Muscle of leg (tissue), 16 donors: ENCODE measurements at places on chromosomes 11 and 22. TPM values are rescaled to one million over a fixed set of nuclear protein-coding genes. Genes with fewer than 3 reads are reported as not detected.

DNA sequence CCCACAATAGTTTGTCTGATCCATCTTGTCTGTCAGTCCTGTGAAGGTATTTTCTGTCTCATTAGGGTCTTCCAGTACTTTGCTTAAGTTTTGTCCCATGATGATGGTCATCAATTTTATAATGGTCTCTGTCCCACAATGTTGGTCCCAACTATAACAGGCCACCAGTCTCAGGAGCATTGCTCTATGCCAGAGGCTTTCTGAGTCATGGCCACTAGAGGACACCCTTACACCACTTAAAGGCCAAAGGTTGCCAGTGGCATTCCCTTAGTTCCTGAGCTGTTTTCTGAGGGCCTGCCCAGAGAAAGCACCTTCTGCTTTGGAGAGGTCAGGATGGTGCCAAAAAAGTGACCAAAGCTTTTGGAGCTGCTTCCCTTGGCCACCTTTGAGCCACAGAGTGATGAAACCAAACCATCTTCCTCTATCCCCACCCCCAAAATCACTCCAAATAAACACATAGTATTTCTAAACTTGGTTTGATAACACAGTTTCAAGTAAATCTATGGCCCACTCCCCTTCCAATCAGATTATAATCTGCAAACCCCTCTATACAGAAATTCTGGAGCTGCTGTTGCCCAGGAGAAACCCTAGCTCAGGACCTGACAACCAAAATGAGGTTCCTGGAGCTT, 19.3 kb downstream of the EIF3F start:
- peak; percentile 73 for DNase-seq
- no peaks in the 10 kb centered on the region for H3K4me1 ChIP-seq
- H3K4me3 ChIP-seq: no peak overlapping the region
- peaks cover 3% of the 10 kb centered on the region for H3K27me3 ChIP-seq
- H3K27ac ChIP-seq: no peak overlapping the region

- H3K4me3 ChIP-seq: no peak overlapping the region
- DNase-seq: no peak
- no peaks in the 10 kb centered on the region for H3K4me1 ChIP-seq
- H3K27me3 ChIP-seq: peaks cover 2% of the 10 kb centered on the region
Measured at GRCh38 chr11:133443206-133443747, 89.0 kb downstream of the OPCML start.

Gene SNX32
- total RNA-seq: 0.98 TPM

- peak; percentile 7 for DNase-seq
- no peak overlapping the region for H3K4me3 ChIP-seq
- H3K4me1 ChIP-seq: no peaks in the 10 kb centered on the region
- no peaks in the 10 kb centered on the region for H3K36me3 ChIP-seq
- no peak overlapping the region for H3K27ac ChIP-seq
Measured at GRCh38 chr11:71379701-71380100, 68.5 kb downstream of the DHCR7 start.

Gene ZBTB16
- 10.0 TPM for total RNA-seq

Gene USP35
- total RNA-seq: 2.6 TPM

Gene UPK3A
- not detected for total RNA-seq

Gene C11orf91
- not detected for total RNA-seq

Gene TMEM86A
- 2.6 TPM for total RNA-seq

- H3K4me3 ChIP-seq: no peak overlapping the region
- H3K36me3 ChIP-seq: no peaks in the 10 kb centered on the region
- peaks cover 24% of the 10 kb centered on the region for H3K4me1 ChIP-seq
- no peaks in the 10 kb centered on the region for H3K27me3 ChIP-seq
- peak overlapping the region; percentile 94 for H3K27ac ChIP-seq
- no peak for DNase-seq
Measured at GRCh38 chr11:35116245-35116644, 22.7 kb upstream of the CD44 start.

Gene ARHGAP8
- 1.1 TPM for total RNA-seq

GRCh38 chr11:6671991-6672390, 11.1 kb downstream of the MRPL17 start:
- no peak for DNase-seq
- H3K4me3 ChIP-seq: no peak overlapping the region
- no peak overlapping the region for H3K27ac ChIP-seq
- no peaks in the 10 kb centered on the region for H3K4me1 ChIP-seq
- no peaks in the 10 kb centered on the region for H3K27me3 ChIP-seq

Gene CTSW
- total RNA-seq: 0.75 TPM

- H3K27me3 ChIP-seq: no peaks in the 10 kb centered on the region
- peak; percentile 27 for DNase-seq
- no peaks in the 10 kb centered on the region for H3K36me3 ChIP-seq
- no peak overlapping the region for H3K27ac ChIP-seq
- no peaks in the 10 kb centered on the region for H3K4me1 ChIP-seq
- no peak overlapping the region for H3K4me3 ChIP-seq
Measured at GRCh38 chr11:41201156-41201555, 258.3 kb downstream of the LRRC4C start.

Gene WNT7B
- 0.04 TPM for total RNA-seq

Gene UBTFL1
- not detected for total RNA-seq

Gene WT1
- total RNA-seq: not detected

GRCh38 chr22:17057959-17058814, 26.6 kb upstream of the IL17RA start:
- peak; percentile 87 for DNase-seq
- no peaks in the 10 kb centered on the region for H3K36me3 ChIP-seq
- no peak overlapping the region for H3K4me3 ChIP-seq
- no peaks in the 10 kb centered on the region for H3K4me1 ChIP-seq

DNA sequence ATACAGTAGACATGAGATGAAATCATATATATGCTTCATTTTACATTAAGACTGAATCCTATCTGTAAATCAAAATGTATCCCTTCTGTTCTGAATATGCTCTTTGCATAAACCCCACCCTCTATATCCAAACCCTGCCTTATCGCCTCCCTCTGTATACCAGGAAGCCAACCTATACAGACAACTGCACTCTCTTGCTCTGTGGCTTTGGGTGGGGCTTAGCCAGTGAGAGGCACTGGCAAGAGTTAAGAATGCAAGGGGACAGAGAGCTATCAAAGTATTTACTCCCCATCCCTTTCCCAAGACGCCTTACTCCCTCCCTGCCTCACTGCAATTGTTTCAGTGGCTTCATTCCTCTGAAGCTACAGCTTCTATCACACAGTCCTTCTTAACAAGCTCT, 309.8 kb downstream of the TTC28 start:
- no peaks in the 10 kb centered on the region for H3K27me3 ChIP-seq
- no peak overlapping the region for H3K4me3 ChIP-seq
- H3K4me1 ChIP-seq: no peaks in the 10 kb centered on the region
- DNase-seq: no peak
- no peaks in the 10 kb centered on the region for H3K36me3 ChIP-seq

- no peak for DNase-seq
- no peak overlapping the region for H3K27ac ChIP-seq
- peaks cover 6% of the 10 kb centered on the region for H3K27me3 ChIP-seq
Measured at GRCh38 chr11:76226626-76227025, 20.3 kb upstream of the WNT11 start.

Gene STK33
- 3.8 TPM for total RNA-seq

Gene LDHA
- total RNA-seq: 395 TPM

Gene MUC5AC
- total RNA-seq: not detected

- no peak overlapping the region for H3K27ac ChIP-seq
- DNase-seq: peak; percentile 60
- H3K27me3 ChIP-seq: no peaks in the 10 kb centered on the region
- peaks cover 17% of the 10 kb centered on the region for H3K36me3 ChIP-seq
- peaks cover 8% of the 10 kb centered on the region for H3K4me1 ChIP-seq
Measured at GRCh38 chr22:36277482-36278291, 24.8 kb downstream of the APOL1 start.

DNA sequence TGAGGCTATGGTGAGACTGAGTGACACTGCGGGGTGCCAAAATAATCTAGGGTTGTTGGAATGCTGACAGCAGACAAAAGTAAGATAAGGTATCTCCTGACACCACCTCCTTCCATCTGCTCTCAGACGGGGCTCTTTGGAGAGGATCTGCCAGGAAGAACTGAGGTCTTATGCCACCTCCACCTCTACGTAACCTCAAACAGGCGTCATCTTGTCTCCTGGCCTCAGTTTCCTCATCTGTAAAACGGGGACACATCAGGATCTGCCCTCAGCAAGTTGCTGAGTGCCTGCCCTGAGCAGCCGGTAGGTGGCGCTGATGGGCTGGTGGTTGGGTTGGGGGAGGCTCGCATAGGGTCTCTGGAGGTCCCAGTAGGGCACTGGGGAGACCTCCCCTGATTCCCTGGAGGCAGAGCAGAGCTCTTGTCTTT, 1.7 kb upstream of the MYEOV start:
- peaks cover 32% of the 10 kb centered on the region for H3K4me1 ChIP-seq
- no peak overlapping the region for H3K4me3 ChIP-seq
- H3K27me3 ChIP-seq: peaks cover 8% of the 10 kb centered on the region
- DNase-seq: no peak
- no peaks in the 10 kb centered on the region for H3K36me3 ChIP-seq

Gene KRTAP5-8
- total RNA-seq: not detected

- peak overlapping the region; percentile 65 for H3K27ac ChIP-seq
- H3K27me3 ChIP-seq: no peaks in the 10 kb centered on the region
- H3K36me3 ChIP-seq: no peaks in the 10 kb centered on the region
- H3K4me3 ChIP-seq: no peak overlapping the region
- H3K4me1 ChIP-seq: peaks cover 22% of the 10 kb centered on the region
Measured at GRCh38 chr11:34267417-34267816, 90.4 kb downstream of the ABTB2 start.

Gene PKNOX2
- total RNA-seq: 11.5 TPM

Gene OR51I1
- total RNA-seq: not detected

- no peak overlapping the region for H3K4me3 ChIP-seq
- H3K27ac ChIP-seq: no peak overlapping the region
- peaks cover 2% of the 10 kb centered on the region for H3K27me3 ChIP-seq
- H3K36me3 ChIP-seq: no peaks in the 10 kb centered on the region
- no peak for DNase-seq
Measured at GRCh38 chr22:22576989-22577427, 17.9 kb upstream of the PRAME start.

GRCh38 chr11:116563028-116563711, 209.6 kb downstream of the BUD13 start:
- H3K36me3 ChIP-seq: no peaks in the 10 kb centered on the region
- peaks cover 2% of the 10 kb centered on the region for H3K27me3 ChIP-seq
- H3K4me3 ChIP-seq: no peak overlapping the region
- peak; percentile 27 for DNase-seq

Gene FAM111B
- total RNA-seq: 8.6 TPM

- no peaks in the 10 kb centered on the region for H3K27me3 ChIP-seq
- no peak overlapping the region for H3K27ac ChIP-seq
- H3K36me3 ChIP-seq: no peaks in the 10 kb centered on the region
- H3K4me1 ChIP-seq: peaks cover 5% of the 10 kb centered on the region
- H3K4me3 ChIP-seq: no peak overlapping the region
- no peak for DNase-seq
Measured at GRCh38 chr11:87368858-87369480, 331.2 kb downstream of the TMEM135 start.

GRCh38 chr11:12599408-12600143, 74.6 kb upstream of the TEAD1 start:
- no peak overlapping the region for H3K4me3 ChIP-seq
- H3K27me3 ChIP-seq: no peaks in the 10 kb centered on the region
- no peak overlapping the region for H3K27ac ChIP-seq
- peaks cover 4% of the 10 kb centered on the region for H3K4me1 ChIP-seq

GRCh38 chr11:117172724-117173421, 5.7 kb upstream of the SIDT2 start:
- H3K4me1 ChIP-seq: peaks cover 5% of the 10 kb centered on the region
- no peaks in the 10 kb centered on the region for H3K27me3 ChIP-seq
- no peak overlapping the region for H3K4me3 ChIP-seq
- peak; percentile 29 for DNase-seq

Gene ROBO4
- total RNA-seq: 17.8 TPM

Gene LDHAL6A
- not detected for total RNA-seq

GRCh38 chr11:2673871-2674471, 25.8 kb downstream of the KCNQ1OT1 start:
- peaks cover 26% of the 10 kb centered on the region for H3K4me1 ChIP-seq
- H3K27me3 ChIP-seq: no peaks in the 10 kb centered on the region
- peak overlapping the region; percentile 69 for H3K27ac ChIP-seq

Gene GAL3ST3
- total RNA-seq: 0.80 TPM

GRCh38 chr11:112289588-112290492, 29.2 kb upstream of the PLET1 start:
- no peak overlapping the region for H3K27ac ChIP-seq
- DNase-seq: peak; percentile 74
- H3K27me3 ChIP-seq: no peaks in the 10 kb centered on the region
- H3K36me3 ChIP-seq: no peaks in the 10 kb centered on the region

Gene KCNK4
- 0.13 TPM for total RNA-seq

- no peak overlapping the region for H3K4me3 ChIP-seq
- no peaks in the 10 kb centered on the region for H3K36me3 ChIP-seq
- H3K27me3 ChIP-seq: peaks cover 7% of the 10 kb centered on the region
- peaks cover 50% of the 10 kb centered on the region for H3K4me1 ChIP-seq
- no peak for DNase-seq
Measured at GRCh38 chr11:61682906-61683675, 2.9 kb downstream of the DAGLA start.

- peaks cover 4% of the 10 kb centered on the region for H3K4me1 ChIP-seq
- no peak for DNase-seq
- H3K4me3 ChIP-seq: no peak overlapping the region
- H3K36me3 ChIP-seq: no peaks in the 10 kb centered on the region
Measured at GRCh38 chr11:134719397-134719796, 307.4 kb upstream of the B3GAT1 start.

DNA sequence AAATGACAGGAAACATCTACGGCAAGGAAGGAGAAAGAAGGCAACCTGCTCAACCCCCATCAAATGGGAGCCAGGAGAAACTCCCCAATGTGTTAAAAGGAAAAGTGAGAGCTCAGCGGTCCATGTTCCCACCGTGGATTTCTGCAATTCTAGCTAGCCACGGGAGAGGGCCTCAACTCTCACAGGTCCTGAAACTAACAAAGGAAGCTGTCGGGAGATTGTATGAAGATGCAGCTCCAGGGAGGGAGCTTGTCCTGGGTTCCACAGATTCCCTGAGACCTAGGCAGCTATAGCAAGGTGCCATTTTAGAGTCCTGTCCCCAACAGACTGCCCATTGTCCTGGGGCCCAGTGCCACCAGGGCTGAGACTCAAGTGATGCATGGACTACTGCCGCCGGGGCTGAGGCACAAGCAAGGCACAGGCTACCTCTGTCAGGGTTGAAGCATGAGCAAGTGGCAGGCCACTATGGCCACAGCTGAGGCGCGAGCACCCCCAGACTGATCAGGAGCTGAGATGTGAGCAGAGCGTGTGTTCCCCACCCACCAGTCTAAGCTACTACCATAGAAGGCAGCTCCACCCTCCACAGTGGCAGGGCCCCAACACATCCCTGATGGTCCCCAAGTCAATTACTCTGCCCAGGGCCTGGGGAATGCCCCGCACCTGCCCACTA, 31.3 kb downstream of the RSF1 start:
- H3K27me3 ChIP-seq: no peaks in the 10 kb centered on the region
- no peak for DNase-seq
- H3K36me3 ChIP-seq: no peaks in the 10 kb centered on the region
- no peak overlapping the region for H3K27ac ChIP-seq

Gene LINC01488
- total RNA-seq: 0.04 TPM

Gene MPPED1
- total RNA-seq: 0.89 TPM

Gene PRAME
- total RNA-seq: not detected

GRCh38 chr11:29282088-29282487, 734.7 kb downstream of the KCNA4 start:
- no peaks in the 10 kb centered on the region for H3K36me3 ChIP-seq
- no peaks in the 10 kb centered on the region for H3K27me3 ChIP-seq
- DNase-seq: peak; percentile 6

Gene RIN1
- total RNA-seq: 6.0 TPM
